ENCODE measurements at places on chromosomes 16 and 17. TPM values are rescaled to one million over a fixed set of nuclear protein-coding genes. Genes with fewer than 3 reads are reported as not detected.

The SCARF1 gene
- total RNA-seq = 2.1 TPM

The COTL1 gene
- total RNA-seq = 106 TPM

The PLXDC1 gene
- total RNA-seq = 17.0 TPM

The OTOP2 gene
- not detected for total RNA-seq

GRCh38 chr17:79987187-79987934, 48.3 kb downstream of the TBC1D16 start:
- H3K4me3 ChIP-seq = no peak overlapping the region
- H3K36me3 ChIP-seq = no peaks in the 10 kb centered on the region
- no peak for DNase-seq
- H3K27ac ChIP-seq = peak overlapping the region; percentile 14
- peaks cover 51% of the 10 kb centered on the region for H3K4me1 ChIP-seq

DNA sequence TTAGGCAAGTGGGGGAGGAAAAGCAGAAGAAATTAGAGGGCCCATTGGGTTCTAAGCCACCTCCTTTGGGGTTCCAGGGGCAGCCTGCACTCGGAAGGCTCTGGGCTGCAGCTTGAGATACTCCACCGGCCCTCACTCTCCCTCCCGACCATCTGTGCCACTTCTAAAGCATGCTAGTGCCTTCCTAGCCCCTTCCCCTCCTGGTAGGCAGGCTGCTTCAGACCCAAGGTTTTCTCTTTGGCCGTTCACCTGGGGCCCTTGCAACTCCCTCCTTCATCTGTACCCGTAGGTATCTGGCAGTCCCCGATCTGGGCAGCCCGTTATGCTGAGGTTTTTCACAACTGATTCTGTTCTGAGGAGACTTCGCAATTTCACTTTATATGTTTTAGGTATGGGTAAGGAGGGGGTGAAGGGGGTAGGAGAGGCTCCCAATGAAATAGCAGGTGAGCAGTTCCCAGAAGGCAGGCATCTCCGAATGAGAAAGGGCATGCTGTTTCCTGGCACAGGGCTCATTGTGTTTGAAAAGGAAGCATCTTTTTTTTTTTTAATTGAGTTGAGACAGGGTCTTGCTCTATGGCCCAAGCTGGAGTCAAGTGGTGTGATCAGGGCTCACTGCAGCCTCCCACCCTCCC, 98.7 kb downstream of the RAB11FIP4 start:
- peak overlapping the region; percentile 75 for H3K4me3 ChIP-seq
- DNase-seq = no peak
- H3K36me3 ChIP-seq = no peaks in the 10 kb centered on the region
- peaks cover 20% of the 10 kb centered on the region for H3K4me1 ChIP-seq
- no peak overlapping the region for H3K27ac ChIP-seq
- peaks cover 29% of the 10 kb centered on the region for H3K27me3 ChIP-seq

DNA sequence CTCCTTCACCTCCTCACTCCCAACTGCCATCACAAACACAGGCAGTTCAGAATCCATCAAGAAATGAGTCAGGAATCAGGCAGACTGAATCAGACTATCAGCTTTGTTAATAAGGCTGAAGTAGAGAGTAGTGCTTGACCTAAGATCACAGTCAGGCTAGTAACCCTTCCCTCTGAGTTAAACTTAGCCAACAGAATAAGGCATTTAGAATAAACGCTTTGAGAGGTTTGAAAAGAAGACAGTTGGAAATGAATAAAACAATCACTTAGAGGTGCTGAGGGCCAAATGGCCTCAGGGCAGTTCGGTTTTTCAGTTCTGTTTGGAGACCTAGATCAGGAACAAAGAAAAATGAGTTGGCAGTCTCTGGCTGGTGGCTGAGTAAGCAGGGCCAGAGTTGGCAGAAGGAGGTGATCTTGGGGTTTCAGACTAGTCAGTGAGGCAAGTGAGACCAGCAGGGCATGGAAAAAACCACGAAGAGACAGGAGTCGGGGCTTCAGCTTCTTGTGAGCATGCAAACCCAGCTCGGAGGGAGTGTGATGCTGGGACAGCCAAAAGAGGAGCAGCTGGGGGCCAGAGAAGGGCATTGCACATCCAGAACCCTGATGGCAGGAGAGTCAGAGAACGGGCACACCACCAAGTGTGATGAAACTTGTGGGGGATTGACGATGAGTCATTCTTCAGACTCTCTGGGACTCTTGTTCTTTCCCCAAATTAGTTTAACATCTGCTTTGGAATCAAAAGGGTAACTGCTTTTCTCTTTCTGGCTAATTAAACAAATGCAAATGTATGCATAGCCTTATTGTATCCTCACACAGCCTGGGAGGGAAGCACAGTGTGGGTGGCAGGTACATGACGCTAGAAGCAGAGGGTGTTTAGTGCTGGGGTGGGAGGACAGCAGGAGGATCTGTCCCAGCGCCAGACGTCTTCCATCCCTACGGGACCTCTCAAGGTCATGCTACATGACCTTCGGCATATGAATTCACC, 54.8 kb downstream of the SPECC1 start:
- no peak overlapping the region for H3K27ac ChIP-seq
- no peaks in the 10 kb centered on the region for H3K36me3 ChIP-seq
- H3K4me3 ChIP-seq = no peak overlapping the region
- DNase-seq = no peak

GRCh38 chr16:12448504-12448903, 355.2 kb downstream of the CPPED1 start:
- DNase-seq = no peak
- H3K4me1 ChIP-seq = no peaks in the 10 kb centered on the region
- no peak overlapping the region for H3K27ac ChIP-seq

DNA sequence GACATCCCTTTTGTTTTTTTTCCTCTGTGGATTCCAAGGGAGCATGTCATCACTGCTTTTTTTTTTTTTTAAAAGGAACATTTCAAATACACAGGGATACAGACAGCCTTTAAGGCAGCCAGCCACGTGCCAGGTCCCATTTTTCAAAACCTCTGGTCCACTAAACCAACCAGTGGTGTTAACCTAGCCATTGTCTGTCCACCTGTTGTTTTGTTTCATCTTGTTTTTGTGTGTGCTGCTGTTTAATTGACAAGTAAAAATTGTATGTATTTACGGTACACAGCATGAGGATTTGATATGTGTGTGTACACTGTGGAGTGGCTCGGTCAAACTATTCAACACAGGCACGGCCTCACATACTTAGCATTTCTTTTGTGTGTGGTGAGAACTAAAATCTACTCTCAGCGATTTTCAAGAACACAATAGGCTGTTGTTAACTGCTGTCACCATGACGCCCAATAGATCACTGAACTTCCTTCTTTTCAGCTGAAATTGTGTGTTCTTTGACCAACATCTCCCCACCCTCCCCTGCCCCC, 19.2 kb downstream of the TMEM114 start:
- H3K27me3 ChIP-seq = peaks cover 24% of the 10 kb centered on the region
- no peak for DNase-seq
- no peaks in the 10 kb centered on the region for H3K36me3 ChIP-seq
- H3K4me1 ChIP-seq = peaks cover 9% of the 10 kb centered on the region
- peak overlapping the region; percentile 76 for H3K27ac ChIP-seq
- H3K4me3 ChIP-seq = no peak overlapping the region

DNA sequence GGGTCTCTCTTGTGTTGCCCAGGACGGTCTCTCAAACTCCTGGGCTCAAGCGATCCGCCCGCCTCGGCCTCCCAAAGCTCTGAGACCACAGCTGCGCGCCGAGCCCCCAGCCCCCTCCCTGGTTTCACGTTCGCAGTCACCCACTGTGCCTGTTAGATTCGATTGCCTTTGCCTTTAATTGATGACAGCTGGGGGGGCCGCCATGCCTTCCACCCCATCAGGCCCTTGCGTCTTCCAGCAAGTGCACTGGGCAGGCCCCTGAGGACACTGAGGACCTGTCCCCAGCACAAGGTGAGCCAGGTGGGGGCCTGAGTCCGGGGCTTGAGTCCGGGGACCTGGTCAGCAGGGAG, 3.3 kb downstream of the IGFALS start:
- H3K4me3 ChIP-seq = no peak overlapping the region
- no peaks in the 10 kb centered on the region for H3K4me1 ChIP-seq
- peaks cover 5% of the 10 kb centered on the region for H3K36me3 ChIP-seq
- no peak overlapping the region for H3K27ac ChIP-seq
- DNase-seq = no peak
- no peaks in the 10 kb centered on the region for H3K27me3 ChIP-seq

- peaks cover 54% of the 10 kb centered on the region for H3K4me1 ChIP-seq
- peak overlapping the region; percentile 96 for H3K27ac ChIP-seq
- peak overlapping the region; percentile 82 for H3K4me3 ChIP-seq
- no peaks in the 10 kb centered on the region for H3K36me3 ChIP-seq
Measured at GRCh38 chr17:81397314-81398175, 2.3 kb downstream of the BAHCC1 start.

DNA sequence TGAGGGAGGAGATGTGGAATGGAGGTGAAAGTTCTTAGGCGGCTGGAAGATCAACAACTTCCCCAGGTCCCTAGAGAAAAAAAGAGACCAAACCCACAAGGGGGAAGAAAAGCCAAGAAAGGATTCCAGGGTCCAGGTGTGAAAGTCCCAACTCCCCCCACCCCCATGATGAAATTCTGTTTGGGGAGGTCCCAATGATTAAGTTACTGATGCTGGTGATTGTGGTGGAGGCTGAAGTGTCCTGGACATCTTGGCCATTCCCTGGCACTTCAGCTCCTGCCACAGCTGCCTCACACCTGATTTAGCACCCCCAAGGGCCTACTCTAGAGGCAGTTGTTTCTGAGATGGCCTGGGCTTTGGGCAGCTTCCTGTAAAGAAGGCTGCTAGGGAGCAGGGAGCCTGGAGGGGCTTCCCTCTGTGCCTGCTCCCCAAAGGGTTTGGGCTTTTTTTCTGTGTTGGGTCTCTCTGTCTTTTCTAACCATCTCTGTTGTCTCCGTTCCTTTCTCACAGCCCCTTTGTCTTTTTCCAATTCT, 13.1 kb downstream of the HOXB4 start:
- H3K4me1 ChIP-seq = peaks cover 49% of the 10 kb centered on the region
- peaks cover 4% of the 10 kb centered on the region for H3K36me3 ChIP-seq
- H3K27me3 ChIP-seq = no peaks in the 10 kb centered on the region
- DNase-seq = no peak

DNA sequence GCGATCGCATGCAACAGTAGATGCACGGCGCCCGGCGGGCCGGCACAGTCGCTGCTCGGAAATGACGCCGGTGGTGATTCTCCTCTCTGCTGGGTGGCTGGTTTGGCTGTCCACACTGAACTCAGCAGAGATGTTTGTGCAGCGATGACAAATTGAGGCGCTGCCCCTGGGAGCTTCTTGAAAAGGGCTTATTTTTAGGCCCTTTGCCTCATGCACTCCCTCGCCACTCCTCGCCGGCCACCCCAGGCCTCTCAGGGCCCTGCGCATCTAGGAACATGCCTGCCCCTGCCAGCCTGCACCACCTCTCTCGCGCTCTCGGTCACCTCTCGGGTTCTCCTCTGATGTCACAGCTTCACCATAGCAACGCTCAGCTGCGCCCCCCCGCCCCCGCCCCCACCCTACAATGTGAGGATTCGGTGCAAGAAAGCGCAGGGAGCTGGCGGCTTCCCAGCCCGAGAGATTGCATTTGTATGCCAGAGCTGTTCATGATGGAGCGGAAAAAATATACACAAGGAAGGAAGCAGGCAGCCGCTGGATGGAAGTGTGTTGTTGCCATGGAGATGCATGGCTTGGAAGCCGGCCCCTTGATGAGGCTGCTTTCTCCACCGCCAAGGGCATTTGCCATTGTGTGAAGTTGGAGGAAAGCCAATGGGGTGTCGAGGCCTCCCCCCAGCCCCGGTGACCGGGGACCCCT, 81.3 kb upstream of the PLCG2 start:
- H3K27ac ChIP-seq = no peak overlapping the region
- H3K4me1 ChIP-seq = peaks cover 12% of the 10 kb centered on the region
- DNase-seq = no peak
- H3K4me3 ChIP-seq = no peak overlapping the region
- peaks cover 40% of the 10 kb centered on the region for H3K36me3 ChIP-seq

DNA sequence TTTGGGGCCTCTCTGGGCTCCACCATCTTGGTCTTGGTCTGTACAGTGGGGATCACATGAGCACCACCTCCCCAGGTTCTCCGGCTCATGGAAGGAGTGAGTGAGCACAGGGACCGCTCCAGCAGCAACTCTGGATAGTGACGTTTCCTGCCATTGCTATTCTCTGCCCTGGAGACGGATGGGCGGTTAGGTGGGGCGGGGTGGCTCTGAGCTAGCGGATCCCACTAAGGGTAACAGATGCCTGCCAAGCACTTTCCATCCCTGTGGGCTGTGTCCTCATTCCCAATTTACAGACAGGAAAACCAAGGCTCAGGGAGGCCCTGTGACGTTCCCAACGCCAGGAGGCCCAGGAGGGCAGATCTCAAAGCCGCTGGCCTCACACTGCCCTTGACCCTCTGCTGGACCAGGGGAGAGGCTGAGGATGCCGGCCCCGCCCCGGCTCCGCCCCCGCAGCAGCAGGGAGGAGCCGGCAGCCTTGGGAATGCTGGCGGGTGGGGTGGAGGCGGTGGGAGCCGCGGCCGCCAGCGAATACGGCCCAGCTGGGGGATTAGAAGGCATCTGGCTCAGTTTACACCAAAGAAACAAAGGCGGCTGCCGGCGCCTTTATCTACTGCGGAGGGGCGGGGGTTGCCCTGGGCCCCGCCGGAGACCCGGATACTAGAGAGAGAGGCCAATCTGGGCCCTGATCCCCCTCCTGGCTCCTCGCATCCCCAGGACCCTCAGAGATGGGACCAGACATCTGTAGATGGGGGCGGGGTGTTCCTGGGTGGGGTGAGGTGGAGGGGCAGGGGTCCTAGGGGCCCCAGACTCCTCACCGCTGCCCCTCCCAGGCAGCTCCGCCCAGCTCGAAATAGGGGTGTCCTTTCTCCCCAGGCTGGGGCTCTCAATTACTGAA, 122.3 kb upstream of the CIBAR2 start:
- peak overlapping the region; percentile 62 for H3K4me3 ChIP-seq
- H3K4me1 ChIP-seq = peaks cover 57% of the 10 kb centered on the region
- peak overlapping the region; percentile 85 for H3K27ac ChIP-seq

GRCh38 chr17:59433586-59433985, 102.1 kb downstream of the YPEL2 start:
- H3K36me3 ChIP-seq = peaks cover 3% of the 10 kb centered on the region
- H3K27me3 ChIP-seq = no peaks in the 10 kb centered on the region
- H3K4me1 ChIP-seq = peaks cover 2% of the 10 kb centered on the region
- H3K27ac ChIP-seq = no peak overlapping the region
- no peak overlapping the region for H3K4me3 ChIP-seq

DNA sequence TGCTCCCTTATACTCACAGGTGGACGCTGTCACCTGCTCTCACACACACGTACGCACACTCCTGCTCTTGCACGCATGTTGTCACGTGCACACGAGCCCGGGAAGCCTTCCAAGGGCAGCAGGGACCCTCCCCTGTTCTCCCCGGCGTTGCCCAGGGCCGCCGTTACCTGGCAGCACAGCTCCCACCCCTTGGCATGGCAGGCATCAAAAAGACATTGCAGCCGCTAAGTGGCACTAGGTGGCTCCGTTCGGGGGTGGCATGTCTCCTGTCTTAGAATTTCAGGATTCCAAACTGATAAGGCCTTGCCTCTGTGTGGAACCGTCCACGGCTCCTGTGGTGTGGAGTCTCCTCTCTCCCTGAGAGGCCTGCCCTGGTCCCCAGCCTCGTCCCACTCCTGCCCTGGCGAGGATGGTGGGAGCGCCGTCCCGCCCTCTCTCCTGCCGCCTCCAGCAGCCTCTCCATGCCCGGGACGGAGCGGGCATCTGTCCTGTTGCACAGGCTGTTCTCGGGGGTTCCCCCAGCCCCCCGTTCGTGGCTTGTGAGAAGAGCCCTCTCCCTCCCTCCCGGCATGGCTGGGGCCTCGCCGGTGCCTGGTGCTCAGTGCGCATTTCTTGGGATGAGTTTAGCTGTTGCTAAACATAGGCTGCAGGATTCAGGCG, 126.7 kb upstream of the GSE1 start:
- DNase-seq = no peak
- no peak overlapping the region for H3K27ac ChIP-seq
- peaks cover 10% of the 10 kb centered on the region for H3K4me1 ChIP-seq
- H3K36me3 ChIP-seq = no peaks in the 10 kb centered on the region
- H3K27me3 ChIP-seq = no peaks in the 10 kb centered on the region
